Activated naive CD8-positive, alpha-beta T cell treated with anti-CD3 and anti-CD28 coated beads, Interleukin-2, amount 50 U/mL, for 24 hours (primary cell): ENCODE measurements at places on chromosomes 3 and 15.

DNA sequence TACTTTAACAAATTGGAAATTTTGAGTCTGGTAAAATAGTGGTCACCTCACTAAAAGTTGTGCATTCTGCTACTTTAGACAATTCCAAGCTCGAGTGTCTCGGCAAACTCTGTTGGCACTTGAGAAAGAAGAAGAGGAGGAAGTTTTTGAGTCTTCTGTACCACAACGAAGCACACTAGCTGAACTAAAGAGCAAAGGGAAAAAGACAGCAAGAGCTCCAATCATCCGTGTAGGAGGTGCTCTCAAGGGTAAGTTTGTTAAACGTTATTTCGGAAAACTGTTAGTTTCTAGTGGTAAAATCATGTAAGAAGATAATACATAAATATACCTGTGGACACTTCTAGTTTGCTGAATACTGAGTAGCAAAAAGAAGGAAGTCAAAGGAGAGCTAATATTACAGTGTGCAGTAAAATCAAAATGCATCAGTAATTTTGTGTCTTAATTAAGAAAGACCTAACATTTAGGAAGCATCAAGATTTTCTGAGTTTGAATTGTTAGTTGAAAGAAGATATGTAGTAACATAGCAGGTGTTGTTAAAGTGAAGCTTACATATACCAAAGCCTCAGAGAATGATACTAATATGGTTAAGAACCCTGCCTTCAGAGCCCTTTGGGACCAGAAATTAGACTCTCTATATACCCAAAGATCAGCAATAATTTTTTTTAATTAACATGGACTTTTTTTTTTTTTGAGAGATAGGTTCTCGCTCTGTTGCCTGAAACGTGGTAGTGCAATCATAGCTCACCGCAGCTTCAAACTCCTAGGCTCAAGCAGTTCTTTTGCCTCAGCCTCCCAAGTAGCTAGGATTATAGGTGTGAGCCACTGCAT lies 23.0 kb downstream of the BUB1B start:
- DNase-seq, result no peak
- no peak overlapping the region for H3K27ac ChIP-seq
- H3K27me3 ChIP-seq, result no peaks in the 10 kb centered on the region
- peaks cover 59% of the 10 kb centered on the region for H3K36me3 ChIP-seq

DNA sequence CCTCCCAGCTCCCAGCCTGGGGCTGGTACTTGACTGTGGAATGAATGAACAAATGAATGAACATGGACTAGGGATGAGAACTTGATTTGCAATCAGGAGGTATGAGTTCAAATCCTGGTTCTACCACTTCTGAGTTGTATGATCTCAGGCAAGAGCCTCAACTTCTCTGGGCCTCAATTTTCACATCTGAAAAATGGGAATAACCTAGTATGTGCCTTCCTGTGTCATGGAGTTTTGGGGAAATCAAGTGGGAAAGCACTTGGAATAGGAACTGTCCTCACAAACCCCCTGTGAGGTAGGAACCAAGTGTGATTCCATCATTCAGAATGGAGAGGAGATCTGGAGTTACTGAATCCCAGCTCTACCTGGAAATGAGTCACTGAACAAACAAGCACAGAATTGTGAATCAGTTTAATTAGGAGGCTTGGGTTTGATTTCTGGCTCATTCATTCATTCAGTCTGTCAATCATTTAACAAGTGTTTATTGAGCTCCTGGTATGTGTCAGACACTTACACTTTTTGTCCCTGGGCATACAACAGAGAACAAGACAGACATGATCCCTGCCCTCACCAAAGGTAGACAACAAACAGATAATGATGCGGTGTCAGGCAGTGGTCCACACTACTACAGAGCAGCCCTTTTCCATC lies 29.7 kb downstream of the DNASE1L3 start:
- DNase-seq, result no peak
- H3K36me3 ChIP-seq, result no peaks in the 10 kb centered on the region
- H3K27me3 ChIP-seq, result peaks cover 13% of the 10 kb centered on the region
- H3K27ac ChIP-seq, result no peak overlapping the region

- peaks cover 8% of the 10 kb centered on the region for H3K4me1 ChIP-seq
- H3K4me3 ChIP-seq, result no peak overlapping the region
- DNase-seq, result no peak
- no peaks in the 10 kb centered on the region for H3K27me3 ChIP-seq
Observed at GRCh38 chr3:23874359-23875112, 42.3 kb downstream of the NKIRAS1 start.

- no peaks in the 10 kb centered on the region for H3K36me3 ChIP-seq
- no peaks in the 10 kb centered on the region for H3K4me1 ChIP-seq
- H3K4me3 ChIP-seq, result no peak overlapping the region
- no peak overlapping the region for H3K27ac ChIP-seq
Observed at GRCh38 chr15:35288580-35288979, 203.5 kb upstream of the NANOGP8 start.
